Activated CD4-positive, alpha-beta T cell treated with anti-CD3 and anti-CD28 coated beads, Interleukin-2, amount 50 U/mL, for 24 hours (primary cell): ENCODE measurements at places on chromosomes 2 and 18.
A peak's percentile ranks its signal among the peaks of the same experiment; 100 is the strongest.

- DNase-seq = no peak
Measured at GRCh38 chr2:170212625-170213280, 34.8 kb downstream of the MYO3B start.

DNA sequence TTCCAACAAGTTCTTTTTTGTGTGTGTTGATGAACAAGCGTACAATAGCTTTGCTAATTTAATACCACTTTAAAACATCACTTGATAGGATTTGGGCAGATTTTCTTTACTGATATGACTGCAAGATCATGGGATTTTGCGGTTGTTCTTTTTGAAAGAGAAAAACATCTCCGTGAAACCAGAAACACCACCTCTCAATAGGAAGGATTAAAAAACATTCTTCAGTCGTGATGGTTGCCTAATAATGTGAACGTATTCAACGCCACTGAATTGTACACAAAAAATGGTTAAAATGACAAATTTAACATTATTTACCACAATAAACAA is 19.3 kb downstream of the RBMS1 start:
- DNase-seq = no peak

- no peak for DNase-seq
Measured at GRCh38 chr2:46101557-46102220, 195.5 kb upstream of the EPAS1 start.

DNA sequence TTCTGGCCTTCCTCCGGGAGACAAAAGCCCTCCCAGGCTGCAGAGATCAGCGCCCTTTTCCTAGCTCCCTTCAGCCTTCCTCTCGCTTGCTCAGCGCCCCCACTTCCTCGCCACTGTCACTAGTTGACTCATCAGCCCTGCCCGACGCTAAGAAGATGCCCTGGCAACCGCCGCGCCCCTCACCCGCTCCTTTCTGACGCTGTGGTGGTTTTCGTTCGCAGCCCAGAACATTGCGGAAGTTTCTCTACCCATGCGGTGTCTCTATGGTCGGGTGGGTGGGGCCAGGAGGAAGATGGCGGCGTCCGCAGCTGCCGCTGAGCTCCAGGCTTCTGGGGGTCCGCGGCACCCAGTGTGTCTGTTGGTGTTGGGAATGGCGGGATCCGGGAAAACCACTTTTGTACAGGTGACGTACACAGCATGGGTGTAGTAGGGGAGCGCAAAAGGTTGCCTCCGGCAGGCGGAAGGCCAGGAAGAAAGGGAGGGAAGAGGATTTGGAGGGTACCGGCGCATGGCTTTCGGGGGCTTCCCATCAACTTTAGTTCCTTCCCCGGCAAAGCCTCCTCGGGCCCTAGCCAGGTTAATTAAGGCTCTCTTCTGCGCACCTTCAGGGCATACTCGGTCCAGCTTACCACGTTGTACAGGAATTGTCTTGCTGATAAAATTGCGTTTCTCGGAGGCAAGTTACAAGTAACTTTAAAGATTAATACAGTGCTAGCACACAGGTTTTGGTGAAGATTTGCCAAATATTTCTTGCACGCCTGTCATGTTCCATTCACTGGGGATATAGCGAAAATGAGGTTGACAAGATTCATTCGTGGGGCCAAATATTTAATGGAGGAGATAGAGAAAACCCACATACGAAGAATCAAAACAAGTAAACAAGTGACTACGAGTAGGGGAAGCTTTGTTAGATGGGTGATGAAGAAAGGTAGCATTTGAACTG is at the start of the genes CCDC121 and GPN1:
Gene CCDC121, minus strand, starts transcription at position 246 of the 943 bp plus-strand sequence. CDS start 1,213 bp downstream, outside the sequence.
Gene GPN1, plus strand, starts transcription at position 284 of the 943 bp plus-strand sequence. Its CDS starts 9 bp downstream, at position 293.
- DNase-seq = peak; percentile 82

DNA sequence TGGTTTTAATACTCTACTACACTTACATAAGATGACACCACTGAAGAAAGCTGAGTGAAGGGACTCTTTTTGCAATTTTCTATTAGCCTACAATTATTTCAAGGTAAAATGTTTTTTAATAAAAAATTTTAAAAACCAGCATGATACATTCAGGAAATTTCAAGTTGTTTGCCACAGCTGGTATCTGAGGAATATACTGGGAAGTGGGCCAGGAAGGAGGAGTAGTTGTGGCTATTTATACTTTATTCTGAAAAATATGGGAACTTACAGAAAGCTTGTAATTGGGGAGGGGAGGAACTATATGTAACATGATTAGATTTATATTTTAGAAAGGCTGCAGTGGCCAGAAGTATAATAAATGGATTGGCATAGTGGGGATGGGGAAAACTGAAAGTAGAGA is 40.8 kb downstream of the WDR35 start:
- no peak for DNase-seq

DNA sequence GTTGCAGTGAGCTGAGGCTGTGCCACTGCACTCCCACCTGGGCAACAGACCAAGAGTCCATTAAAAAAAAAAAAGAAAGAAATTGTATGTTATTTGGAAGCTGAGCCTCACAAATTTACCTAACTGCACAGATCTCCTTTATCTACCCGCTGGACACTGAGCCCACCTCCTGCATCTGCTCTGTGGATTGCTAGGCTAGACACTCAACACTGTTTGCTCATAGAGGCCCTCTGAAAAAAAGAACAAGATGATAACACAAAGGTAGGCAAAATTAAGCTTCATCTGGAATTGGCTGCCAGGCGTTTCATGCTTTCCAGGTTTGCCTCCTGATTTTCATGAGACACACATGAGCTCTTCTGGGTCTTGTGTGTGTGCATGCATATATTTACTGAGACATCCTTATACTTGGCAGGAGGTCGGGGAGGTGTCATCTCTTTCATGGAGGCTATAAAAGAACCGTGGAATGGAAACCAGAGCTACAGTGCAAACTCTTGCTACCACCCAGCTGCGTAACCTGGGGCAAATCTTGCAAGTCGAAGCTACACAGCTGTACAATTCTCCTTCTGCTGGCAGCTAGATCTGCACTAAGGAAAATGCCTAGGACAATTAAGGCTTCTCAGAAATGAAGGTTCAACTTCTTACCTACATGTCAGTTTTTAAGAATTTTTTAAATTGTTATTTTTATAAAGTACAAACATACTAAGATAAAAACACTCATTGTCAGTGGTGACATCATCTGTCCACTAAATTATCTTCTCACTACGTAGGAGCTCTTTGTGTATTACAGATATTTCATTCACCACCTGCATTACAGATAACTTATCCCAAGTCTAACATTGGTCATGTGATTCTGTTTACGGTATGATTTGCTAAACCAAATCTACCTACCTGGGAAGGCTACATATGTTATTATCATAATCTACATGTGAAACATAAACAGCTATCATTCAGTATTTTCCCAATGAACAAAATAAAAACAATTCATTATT is 63.1 kb downstream of the CABYR start:
- DNase-seq = no peak

- no peak for DNase-seq
Measured at GRCh38 chr18:42287047-42287446, 332.0 kb downstream of the PIK3C3 start.

GRCh38 chr2:26193578-26194231 is 20.8 kb downstream of the GAREM2 start:
- DNase-seq = no peak

GRCh38 chr2:216827073-216827720 is 32.7 kb downstream of the TNP1 start:
- no peak for DNase-seq

GRCh38 chr18:57603871-57604270 is 17.4 kb upstream of the FECH start:
- no peak for DNase-seq

GRCh38 chr2:149860276-149860921 is 272.8 kb upstream of the MMADHC start:
- no peak for DNase-seq

DNA sequence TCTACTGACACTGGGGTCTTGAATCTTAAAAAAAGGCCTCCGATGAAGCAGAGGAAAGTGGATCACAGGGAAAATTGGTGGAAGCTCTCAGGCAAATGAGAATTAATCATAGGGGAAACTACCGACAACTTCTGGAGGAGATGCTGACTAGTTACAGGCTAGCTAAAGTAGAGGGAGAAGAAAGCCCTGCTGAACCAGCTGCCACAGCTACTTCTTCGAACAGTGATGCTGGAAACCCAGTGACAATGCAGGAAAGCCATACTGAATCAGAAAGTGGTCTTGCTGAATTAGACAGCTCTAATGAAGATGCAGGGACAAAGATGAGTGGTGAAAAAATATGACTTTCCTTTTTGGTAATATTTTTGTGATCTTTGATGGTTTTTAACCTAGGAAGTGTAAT is 44.9 kb upstream of the SLC3A1 start:
- no peak for DNase-seq

GRCh38 chr18:32956591-32957315 is 183.9 kb upstream of the KLHL14 start:
- no peak for DNase-seq

GRCh38 chr2:134304394-134305108 is 50.7 kb downstream of the MGAT5 start:
- DNase-seq = no peak

- DNase-seq = no peak
Measured at GRCh38 chr2:237435844-237436587, 22.1 kb upstream of the COL6A3 start.

- no peak for DNase-seq
Measured at GRCh38 chr2:225400060-225400511, 576 bp downstream of the NYAP2 start.

DNA sequence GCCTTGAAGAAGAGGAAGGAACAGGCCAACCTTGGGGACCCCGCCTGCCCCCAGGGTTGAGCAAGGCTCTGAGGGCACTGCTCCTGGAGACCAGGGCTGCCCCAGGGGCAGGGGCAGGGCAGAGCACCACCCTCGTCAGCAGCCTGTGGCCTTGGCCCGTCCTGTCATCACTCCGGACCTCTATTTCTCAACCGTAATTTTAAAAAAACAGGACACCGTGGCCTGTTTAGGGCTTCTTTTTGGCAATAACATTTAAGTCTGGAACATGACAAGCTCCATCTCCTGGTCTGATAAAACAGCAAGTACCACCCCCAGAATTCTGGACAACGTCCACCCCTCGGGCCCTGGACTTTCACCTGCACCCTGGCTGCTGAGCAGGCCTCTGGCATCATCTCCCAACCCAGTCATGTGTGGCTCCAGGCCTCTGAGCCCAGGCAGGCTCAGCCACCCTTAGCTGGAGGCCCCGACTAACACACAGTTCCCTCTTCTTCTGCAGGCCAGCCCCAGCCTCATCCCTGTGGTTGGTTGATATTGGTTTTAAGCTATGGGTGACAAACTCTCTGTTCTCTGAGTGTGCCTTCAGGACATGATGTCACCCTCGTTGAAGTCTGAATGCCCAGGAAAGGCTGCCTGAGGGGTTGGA is 22.6 kb upstream of the ID2 start:
- DNase-seq = no peak

- DNase-seq = no peak
Measured at GRCh38 chr2:216877085-216877484, 17.2 kb upstream of the TNP1 start.

DNA sequence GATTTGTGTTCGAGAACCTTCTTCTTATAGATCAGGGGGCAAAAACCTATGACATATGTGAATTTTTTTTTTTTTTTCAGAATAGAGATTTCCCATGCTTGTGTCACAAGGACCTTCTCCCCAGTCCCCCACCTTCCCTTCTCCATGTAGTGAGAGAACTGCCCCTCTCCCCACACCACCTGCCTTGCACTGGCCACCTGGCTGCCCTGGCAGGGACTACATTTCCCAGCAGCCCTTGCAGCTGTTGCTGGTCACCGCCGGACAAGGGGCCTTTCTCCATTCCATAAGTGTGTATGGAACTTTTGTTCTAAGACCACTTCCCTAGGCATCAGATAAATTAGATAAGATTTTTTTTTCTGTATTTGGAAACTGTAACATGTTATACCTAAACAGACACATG is 22.2 kb downstream of the MBP start:
- DNase-seq = no peak

GRCh38 chr18:64029096-64029495 is 59.2 kb downstream of the SERPINB8 start:
- DNase-seq = no peak

GRCh38 chr18:43068781-43069180 is 46.7 kb downstream of the RIT2 start:
- no peak for DNase-seq

DNA sequence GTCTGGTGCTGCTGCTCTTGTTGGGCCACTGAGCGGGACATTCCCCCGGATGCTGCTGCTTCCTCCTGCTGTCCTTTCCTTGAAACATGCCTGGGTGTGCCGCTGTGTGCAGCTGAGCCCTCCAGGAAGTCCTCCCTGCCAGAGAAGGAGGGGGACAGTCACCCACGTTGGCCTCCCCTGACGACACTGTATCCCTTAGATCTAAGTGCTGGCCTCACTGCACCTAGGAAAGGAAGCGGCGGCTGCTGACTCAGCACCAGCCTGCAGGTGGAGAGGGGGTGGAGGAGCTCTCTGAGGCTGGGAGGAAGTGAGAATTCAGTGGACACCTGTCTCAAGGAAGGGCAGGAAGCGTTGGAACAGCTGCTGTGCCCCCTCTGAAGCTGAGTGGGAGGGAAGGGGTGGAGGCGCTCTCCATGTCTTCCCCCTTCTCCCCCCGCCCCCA is 239.8 kb downstream of the HAUS1 start:
- no peak for DNase-seq

DNA sequence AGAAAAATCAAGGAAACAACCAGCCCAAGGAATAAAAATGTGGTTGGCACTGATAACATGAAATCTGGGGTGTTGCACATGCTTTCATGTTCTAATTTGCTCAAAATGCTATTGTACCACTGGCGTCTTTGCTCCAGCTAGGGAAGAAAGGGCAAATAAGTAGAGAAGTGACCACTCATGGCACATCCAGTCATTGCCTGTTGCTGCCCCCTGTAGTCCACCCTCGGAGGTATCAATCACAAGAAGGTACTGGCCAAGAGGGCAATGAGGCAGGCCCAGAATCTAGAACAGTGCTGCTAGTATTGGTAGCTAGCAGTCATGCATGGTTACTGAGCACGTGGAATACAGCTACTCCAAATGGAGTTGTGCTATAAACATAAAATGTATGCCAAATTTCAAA is 213.4 kb downstream of the CDCA7 start:
- no peak for DNase-seq

GRCh38 chr2:157793053-157793612 is 83.0 kb downstream of the ACVR1 start:
- DNase-seq = no peak

DNA sequence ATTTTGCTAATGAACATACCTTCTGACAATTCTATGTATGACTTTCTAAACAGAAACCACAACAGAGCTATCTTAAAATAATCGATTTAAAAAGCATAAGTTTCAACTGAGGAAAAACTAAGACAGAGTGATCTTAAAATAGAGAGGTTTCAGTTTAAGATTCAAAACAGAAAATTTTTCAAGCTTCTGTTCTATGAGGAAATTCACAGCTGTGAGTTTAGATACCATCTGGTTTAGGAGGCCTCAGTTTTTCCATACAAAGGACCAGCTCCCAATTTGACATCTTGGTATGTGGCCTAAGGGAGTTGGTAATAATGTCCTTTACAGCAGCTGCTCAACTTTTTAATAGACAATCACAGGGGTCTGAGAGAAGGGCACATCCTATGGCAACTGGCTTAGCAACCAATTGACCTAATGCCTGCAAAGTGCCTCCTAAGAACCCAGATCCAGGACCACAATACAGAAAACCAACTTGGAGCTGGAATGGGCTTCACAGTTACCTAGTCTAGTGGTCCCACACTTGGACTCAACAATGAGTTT is 39.7 kb downstream of the MDH1 start:
- no peak for DNase-seq

- DNase-seq = no peak
Measured at GRCh38 chr2:191947235-191947634, 100.3 kb upstream of the CAVIN2 start.
